ENCODE measurements at places on chromosomes 7 and 10. TPM values are rescaled to one million over a fixed set of nuclear protein-coding genes. Genes with fewer than 3 reads are reported as not detected.

Gene SPDYE8
- total RNA-seq, result not detected

Gene MRC1
- 0.36 TPM for total RNA-seq

Gene ITPRID1
- not detected for total RNA-seq

Gene ANXA8
- 0.72 TPM for total RNA-seq

GRCh38 chr10:130930821-130931220, 380.7 kb downstream of the TCERG1L start:
- no peak for DNase-seq

DNA sequence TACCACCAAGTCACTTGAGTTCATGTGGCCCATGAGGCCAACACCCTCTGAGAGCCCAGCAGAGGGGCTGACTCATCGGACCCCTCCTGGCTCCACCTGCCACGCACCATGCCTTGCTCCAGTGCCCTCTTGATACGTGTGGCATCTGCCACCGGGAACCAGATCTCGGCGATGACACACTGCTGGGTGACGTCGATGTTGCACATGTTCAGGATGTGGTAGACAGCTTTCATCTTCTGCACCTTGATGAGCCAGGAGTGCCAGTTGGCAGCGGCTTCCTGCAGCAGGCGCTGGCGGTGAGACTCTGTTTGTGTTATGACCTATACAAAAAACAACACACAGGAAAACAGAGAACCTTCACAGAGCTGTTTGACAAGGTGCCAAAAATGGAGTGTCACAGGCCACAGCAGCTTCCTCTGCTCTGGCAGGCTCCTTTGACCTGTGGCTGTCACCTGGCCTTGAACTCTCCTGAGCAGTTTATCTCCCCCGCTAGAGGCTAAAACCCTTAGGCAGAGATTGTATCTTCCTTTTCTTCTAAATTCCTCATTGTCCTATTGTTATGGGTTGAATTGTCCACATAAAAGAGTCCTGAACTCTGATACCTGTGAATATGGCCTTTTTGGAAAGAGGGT, 45.2 kb upstream of the TMEM213 start:
- DNase-seq, result no peak

GRCh38 chr10:35232527-35232926, 103.8 kb upstream of the CCNY start:
- no peak for DNase-seq

DNA sequence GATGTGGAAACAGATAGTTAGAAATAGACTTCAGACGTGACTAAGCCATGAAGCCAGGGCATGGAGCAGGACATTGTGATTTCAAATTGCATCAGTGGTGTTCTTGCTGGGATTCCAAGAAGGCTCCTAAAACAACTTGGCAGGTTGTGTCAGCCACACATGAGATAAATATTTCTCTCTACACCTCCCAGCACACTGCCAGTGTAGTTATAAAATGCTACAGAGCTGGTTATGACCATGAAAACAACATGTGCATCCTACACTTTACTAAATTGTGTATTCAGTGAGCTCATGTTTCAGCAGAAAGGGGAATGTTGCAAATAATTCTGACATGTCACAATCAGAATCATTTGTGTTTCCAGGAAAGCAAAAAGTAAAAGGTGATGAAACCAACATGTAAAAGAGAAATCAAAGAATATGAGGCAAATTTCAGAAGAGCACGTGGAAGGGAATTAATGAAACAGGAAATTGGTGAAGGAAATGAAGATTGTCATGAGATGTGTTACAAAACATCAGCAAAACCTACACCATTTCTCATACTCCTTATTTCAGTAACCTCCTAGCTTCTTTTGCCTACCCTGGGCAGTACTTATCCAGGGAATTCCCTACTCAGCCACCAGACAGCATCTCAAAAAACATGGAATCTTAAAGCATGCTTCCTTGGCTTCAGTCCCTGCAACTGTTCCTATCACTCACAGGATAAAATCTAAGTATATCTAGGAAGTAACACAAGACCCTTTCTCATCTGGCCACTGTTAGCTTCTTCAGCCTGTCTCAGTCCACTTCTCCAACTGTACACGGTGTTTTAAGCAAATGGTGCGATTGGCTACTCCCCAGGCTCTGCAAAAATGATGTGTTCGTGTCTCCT, 5.8 kb upstream of the CYP3A7 start:
- DNase-seq, result peak; percentile 10

GRCh38 chr7:70573696-70574095, 558.2 kb upstream of the GALNT17 start:
- no peak for DNase-seq

GRCh38 chr7:2412587-2413201, 9.3 kb downstream of the CHST12 start:
- peak; percentile 48 for DNase-seq

GRCh38 chr7:5421714-5422395, 1.8 kb downstream of the TNRC18 start:
- DNase-seq, result peak; percentile 91

- DNase-seq, result no peak
Observed at GRCh38 chr7:142414135-142414534, 156.3 kb upstream of the PRSS58 start.

GRCh38 chr10:77970869-77971803, 44.6 kb upstream of the DLG5 start:
- peak; percentile 86 for DNase-seq

DNA sequence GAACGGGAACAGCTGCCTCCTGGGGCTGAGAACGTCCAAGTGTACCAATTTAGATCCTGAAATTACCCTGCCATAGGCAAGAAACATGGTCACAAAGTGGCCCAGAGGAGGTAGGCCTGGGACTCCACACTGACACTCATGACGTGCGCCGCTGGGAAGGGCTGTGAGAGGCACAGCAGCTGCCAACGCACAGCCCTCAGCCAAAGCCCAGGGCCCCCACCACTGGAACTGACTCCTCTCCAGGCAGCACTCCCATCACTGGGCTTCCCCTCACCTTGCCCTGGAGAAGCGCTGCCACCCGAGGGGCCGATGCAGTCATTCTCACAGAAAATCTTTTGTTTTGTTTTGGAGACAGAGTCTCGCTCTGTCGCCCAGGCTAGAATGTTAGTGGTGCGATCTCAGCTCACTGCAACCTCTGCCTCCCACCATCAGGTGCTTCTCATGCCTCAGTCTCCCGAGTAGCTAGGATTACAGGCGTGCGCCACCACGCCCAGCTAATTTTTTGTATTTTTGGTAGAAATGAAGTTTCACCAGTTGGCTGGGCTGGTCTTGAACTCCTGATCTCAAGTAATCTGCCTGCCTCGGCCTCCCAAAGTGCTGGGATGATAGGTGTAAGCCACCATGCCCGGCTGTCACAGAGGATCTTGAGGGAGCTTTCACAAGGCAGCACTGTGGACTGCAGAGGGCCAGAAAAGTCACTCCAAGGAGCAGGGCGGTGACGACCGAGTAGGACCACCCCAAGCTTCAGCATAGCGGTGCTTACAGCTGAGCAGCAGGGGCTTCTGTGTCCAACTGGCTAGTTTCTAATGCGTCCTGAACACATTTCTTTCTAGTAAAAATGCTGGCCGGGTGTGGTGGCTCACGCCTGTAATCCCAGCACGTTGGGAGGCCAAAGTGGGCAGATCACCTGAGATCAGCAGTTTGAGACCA, 13.5 kb downstream of the GUSB start:
- DNase-seq, result peak; percentile 13

DNA sequence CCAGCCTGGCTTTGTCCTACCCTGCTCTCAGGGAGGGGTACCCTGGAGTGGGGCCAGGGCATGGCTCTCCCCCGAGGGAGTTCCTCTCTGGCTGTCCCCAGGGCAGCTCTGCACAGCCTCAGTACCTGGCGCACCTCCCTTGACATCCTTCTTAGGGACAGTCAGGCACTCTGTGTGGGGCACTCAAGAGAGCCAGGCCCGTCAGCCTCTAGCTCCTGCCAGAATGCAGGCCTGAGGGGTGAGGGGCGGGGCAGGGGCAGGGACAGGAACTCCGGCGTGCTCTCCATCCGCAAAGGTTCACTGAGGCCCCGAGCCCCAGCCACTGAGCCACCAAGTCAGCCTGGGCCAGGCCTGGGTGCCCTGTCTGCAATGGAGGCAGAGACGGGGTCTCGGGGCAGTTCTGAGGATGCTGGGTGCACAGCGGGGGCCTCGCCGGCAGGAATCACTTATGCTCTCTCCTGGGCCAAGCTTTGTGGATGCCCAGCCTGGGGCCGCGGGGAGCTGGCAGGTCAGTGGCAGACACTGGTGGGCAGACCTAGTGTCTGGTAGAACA, 10.1 kb downstream of the LIMK1 start:
- DNase-seq, result no peak

- DNase-seq, result peak; percentile 68
Observed at GRCh38 chr10:71064413-71065118, 147.8 kb upstream of the UNC5B start.
